ENCODE measurements at places on chromosomes 5 and 9. TPM values are rescaled to one million over a fixed set of nuclear protein-coding genes. Genes with fewer than 3 reads are reported as not detected.
A peak's percentile ranks its signal among the peaks of the same experiment; 100 is the strongest.

The SPATA31A3 gene
- polyA plus RNA-seq = not detected

The POU5F2 gene
- 0.01 TPM for polyA plus RNA-seq

The TIMD4 gene
- polyA plus RNA-seq = not detected

The MED27 gene
- polyA plus RNA-seq = 44.7 TPM

DNA sequence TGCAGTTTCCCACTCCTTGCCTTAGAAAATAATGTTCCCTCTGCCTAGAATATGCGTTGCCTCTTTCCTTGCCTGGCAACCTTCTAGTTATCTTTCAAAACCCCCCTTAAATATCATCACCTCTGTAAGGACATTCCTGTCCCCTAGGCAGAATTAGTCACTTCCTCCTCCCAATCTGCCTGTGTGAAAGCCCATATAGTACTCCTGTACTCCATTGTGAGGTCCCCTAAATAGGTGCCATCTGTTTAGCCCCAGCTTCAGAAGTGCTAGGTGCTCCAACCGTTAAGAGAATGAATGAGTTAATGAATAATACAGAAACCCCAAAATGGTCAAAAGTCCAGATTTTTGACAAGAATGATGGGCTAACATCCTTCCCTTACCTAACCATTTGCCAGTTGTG is 181.4 kb downstream of the GDNF start:
- no peak for DNase-seq

GRCh38 chr5:94885931-94886330 is 267.5 kb downstream of the SLF1 start:
- DNase-seq = no peak

- DNase-seq = no peak
Observed at GRCh38 chr9:90240541-90240940, 402.1 kb downstream of the DIRAS2 start.

The AFF4 gene
- polyA plus RNA-seq = 67.3 TPM

DNA sequence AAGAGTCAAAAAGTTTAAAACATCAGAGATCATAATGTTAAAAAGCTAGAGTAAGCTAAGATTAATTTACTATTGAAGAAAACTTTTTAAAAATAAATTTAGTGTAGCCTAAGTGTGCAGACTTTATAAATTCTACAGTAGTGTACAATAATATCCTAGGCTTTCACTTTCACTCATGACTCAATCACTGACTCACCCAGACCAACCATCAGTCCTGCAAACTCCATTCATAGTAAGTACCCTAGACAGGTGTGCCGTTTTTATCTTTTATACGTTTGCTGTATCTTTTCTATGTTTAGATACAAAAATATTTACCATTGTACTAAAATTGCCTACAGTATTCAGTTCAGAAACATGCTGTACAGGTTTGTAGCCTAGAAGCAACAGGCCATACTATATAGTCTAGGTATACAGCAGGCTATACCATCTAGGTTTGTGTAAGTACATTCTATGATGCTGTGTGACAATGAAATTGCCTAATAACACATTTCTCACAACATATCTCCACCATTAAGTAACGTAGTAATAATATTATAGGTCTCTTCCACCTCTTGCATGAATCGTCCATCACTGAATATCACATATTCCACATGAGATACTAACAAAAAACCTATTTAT is 59.2 kb downstream of the MEGF9 start:
- DNase-seq = peak; percentile 62

DNA sequence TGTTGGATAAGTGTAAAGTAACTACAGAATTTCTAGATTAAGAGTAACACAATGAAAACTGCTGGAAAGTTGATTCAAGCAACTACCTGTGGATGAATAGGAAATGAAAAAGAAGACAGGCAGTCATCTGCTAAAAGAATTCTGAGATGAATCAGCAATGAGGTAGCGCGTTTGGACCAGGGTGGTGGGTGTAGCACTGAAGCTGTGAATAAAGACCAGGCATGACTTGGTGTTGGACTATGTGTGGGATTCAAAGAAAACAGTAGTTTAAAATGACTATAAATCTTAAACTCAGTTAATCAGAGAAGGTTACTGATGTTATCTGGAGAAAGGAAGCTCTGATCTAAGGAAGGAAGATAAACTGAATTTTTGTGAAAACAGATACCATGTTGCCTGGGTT is 159.8 kb downstream of the FBN2 start:
- DNase-seq = no peak

GRCh38 chr5:33035851-33036527 is 324.9 kb downstream of the NPR3 start:
- no peak for DNase-seq

The TNC gene
- 227 TPM for polyA plus RNA-seq

DNA sequence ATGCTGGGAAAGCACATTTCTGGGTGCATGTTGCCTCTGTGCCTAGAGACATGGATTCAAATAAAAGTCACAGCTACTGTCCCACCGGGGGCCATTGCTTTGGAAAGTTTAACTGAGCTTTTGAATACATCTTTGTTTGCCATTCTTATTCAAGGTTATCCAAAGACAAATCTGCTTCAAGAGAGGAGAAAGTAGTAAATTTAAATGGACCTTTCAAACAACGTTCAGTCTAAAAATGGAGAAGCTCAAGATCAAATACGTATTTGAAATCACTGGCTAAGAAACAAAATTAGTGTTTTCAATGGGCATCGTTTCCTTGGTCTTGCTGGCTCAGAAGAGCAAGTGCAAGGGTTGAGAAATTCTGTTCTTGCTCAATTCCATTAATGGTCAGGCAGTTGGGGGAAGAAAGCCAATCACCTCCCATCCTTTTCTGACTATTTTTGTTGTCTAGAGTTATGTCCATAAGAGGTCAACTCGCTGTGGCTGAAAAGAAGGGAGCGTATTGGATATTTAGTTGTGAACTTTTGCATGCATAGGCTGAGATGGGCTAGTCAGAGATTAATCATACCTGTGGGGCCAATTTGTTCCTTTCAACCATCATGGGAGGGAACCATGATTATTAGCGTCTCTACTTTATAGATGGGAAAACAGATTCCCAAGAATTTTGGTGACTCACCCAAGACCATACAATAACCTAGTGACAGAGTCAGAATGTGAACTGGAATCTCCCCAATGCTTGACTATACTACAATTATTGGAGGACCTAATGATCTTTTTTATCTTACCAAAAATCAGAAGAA is 276.2 kb upstream of the TNC start:
- DNase-seq = peak; percentile 15

- DNase-seq = peak; percentile 32
Observed at GRCh38 chr5:93099902-93100347, 481.1 kb downstream of the NR2F1-AS1 start.

DNA sequence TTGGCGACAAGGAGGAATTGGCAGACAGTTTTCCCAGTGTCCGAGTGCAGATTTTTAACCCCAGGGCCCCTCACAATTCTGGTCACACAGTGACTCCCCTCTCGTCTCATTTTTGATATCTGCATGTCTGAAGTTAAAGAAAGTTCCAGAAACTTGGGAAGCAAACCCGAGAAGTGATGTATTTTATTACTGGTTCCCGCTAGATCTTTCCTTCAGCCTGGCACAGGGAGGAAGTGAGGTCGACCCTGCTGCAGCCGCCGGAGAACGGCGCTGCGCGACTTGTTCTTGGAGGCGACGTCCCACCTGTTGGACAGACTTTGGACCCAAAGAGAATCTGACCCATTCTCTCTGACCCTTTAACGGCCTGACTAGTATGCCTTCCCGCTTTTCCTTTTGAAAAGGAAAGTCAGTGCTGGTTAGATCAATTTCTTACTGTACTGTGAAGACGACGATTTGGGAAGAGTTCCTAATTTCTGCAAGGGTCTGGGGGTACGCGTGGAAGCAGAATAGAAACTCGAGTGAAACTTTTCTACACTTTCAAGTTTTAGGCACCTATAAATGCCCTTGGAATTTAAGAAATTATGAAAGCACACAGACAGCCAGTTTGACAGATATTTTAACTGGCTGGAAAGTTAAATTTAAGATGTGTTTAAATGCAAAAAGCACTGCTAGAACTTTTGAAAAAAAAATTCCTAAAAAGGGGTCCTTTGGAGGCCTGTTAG is 744 bp downstream of the OTULIN start:
- no peak for DNase-seq

- DNase-seq = no peak
Observed at GRCh38 chr5:86039351-86039750, 578.4 kb upstream of the COX7C start.

The NR6A1 gene
- polyA plus RNA-seq = 0.07 TPM

DNA sequence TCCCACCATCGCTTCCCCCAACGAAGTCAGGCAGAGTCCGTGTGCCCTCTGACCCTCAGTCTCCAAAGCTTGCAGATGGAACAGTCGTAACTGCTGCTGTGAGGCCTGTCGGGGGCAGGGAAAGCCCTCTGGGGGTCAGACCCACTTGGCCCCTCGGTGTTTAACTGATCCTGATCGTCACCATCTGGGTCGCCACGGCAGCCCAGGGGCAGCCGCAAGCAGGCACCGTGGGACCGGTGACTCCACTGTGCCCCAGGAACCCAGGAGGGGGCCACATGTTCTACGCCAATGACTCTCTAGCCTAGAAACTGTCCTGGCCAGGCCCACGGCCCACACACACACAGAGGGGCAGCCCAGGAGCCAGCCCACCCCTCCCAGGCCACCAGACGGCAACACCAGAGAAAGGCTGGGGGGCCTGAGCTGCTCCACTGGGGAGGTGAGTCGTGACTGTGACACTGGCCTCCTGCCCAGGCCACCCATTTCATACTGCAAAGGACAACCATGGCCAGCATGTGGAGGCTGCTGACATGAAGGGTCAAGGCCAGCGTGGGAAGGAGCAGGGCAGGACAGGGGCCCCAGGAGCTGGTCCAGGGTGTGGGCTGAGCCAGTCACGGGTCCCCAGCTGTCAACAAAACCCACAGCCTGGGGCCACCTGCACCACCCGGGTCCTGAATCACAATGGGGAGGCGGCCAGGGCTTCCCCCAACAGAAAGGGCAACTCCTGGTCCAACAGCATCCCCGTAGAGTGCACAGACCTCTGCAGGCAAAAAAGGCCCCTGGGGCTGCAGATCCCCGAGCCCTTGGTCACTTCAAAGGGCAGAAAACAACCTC is 20.8 kb downstream of the VAV2 start:
- no peak for DNase-seq

The IL9 gene
- polyA plus RNA-seq = not detected

The MRPL50 gene
- 11.8 TPM for polyA plus RNA-seq

- peak; percentile 87 for DNase-seq
Observed at GRCh38 chr5:65394087-65394486, 87.6 kb downstream of the ADAMTS6 start.

- no peak for DNase-seq
Observed at GRCh38 chr9:79857188-79857587, 285.4 kb downstream of the TLE4 start.
